ENCODE measurements at places on chromosomes 6 and 20.
A peak's percentile ranks its signal among the peaks of the same experiment; 100 is the strongest.

- DNase-seq: no peak
Observed at GRCh38 chr6:137494281-137494987, at the start of gene OLIG3. Gene OLIG3 (minus strand): TSS chr6:137494394. CDS start chr6:137494170, 224 bp downstream.

GRCh38 chr20:58993332-58994248 is 12.5 kb downstream of the NELFCD start:
- DNase-seq: no peak

DNA sequence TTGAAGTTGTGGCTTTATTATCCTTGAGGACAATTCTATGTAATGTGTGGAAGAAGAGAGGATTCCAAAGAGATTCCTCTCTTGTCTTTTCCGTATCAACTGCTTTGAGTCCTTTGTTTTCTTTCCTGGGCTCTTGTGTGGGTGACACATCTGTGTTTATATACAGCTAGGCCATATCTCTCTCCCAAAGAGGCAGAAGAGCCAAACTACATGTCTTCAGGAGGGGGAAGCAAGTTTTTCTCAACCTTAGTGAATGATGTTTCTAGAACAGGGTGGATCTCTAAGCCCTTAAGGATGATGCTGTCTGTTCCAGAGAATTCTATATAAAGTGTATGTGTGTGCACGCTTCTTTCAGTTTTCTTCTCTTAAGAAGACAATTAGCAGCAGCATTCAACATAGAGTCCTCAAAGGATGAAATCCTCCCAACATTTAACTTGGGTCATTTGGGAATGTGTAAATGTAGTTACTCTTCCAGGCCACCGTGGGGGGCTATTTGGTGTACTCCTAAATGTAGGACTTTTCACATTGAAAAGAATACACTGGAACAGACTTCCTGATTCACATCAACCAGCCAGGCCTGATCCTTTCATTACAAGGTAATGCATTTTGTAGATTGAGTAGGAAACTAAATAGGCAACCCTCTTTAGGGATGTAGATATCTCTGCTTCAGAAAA is 92.8 kb upstream of the EEF1E1 start:
- no peak for DNase-seq

- DNase-seq: no peak
Observed at GRCh38 chr6:2028457-2029038, 216.9 kb downstream of the GMDS start.

GRCh38 chr20:58888521-58889333 is 36.2 kb downstream of the GNAS start:
- DNase-seq: peak; percentile 67

GRCh38 chr6:116111552-116112528 is 11.2 kb downstream of the NT5DC1 start:
- no peak for DNase-seq

DNA sequence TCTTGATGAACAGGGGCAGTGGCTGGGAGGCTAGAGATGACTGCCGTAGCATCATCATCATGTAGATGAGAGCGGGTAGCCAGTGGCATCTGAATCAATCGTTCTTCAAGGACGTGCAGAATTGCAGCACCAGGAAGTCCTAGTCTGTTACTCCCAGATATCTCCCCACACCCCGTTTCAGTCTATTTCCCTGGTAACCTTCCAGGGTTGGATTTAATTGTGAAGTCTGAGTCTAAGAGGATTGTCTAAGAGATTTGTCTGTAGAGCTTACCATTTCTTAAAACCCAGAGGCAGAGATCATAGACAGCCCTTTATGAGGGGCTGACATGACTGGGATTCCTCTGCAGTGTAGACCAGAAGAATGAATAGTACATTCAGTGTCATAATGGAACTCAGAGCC is 16.6 kb upstream of the CD83 start:
- DNase-seq: no peak

GRCh38 chr6:106801256-106801655 is 171.9 kb downstream of the QRSL1 start:
- no peak for DNase-seq

DNA sequence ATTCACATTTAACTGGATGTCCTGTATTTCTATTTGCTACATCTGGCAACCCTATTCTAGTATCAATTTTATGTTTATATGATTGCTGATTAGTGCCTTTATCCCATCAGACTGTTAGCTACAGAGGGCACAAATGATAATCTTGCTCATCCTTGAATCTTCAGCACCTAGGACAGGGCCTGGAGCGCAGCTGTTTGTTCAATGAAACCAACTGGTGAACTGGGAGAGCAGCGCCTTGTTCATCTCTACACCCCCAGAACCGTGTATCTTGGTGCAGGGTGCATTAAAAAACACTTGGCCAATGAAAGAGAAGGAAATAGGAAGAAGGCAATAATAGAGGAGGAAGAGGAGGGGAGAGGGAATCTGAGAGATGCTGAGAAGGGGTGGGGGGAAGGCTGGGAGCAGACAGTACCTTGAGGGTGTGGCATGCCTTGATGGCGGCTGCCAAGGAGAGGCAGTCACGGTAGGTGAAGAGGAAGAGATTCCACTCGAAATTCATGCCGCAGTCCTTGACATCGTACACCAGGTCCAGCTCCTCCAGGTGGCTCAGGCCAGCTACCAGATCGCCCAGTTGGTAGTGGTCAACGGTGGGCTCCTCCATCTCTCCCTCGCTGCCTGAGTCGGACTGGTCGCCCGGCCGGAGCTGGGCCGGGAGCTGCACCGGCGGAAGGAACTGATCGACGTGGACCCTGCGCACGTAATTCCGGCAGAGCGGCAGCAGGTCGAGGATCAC is 15.5 kb downstream of the TMEM151B start:
- no peak for DNase-seq

DNA sequence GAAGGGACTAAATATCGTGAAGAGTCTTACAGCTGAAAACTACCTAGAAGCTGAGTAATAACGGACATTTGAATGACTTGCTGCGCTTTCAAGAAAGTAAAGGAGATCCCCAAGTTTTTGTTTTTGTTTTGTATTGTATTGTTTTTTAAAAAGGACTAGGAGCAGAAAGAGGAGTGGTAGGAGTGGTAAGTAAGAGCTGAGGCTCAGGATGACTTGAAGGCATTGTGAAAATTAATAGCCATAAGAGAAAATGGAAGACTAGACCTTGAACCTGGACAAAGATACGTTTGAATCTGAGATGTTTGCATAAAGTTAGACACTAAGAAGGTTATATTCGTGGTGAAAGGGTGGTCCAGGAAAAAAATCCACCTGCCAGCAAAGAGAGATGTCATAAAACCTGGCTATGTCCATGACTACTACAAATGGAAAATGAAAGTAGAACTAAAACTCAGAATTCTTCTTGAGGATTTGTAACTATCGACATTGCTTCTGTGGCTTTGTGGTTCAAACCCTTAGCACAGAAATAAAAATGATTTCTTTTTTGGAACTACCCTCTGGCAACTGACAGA is 824.8 kb upstream of the FLRT3 start:
- DNase-seq: no peak

DNA sequence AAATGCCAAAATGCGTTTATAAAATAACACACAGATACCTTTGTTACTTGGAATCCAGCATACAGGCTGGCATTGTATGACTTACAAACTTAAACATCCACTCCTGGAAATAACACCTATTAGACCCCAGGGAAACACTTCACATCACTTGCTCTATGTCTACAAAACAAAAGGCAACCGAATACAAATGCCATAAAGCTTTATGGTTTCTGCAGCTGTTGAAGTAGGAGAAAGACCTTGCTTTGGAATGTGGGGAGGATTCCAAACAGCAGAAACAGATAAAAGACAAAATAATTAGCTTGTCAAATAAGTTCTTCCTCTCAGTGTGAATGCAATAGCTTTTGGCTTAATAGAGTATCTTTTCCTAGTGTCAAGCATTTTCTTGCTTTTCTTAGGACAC is 9.8 kb upstream of the AMD1 start:
- no peak for DNase-seq

DNA sequence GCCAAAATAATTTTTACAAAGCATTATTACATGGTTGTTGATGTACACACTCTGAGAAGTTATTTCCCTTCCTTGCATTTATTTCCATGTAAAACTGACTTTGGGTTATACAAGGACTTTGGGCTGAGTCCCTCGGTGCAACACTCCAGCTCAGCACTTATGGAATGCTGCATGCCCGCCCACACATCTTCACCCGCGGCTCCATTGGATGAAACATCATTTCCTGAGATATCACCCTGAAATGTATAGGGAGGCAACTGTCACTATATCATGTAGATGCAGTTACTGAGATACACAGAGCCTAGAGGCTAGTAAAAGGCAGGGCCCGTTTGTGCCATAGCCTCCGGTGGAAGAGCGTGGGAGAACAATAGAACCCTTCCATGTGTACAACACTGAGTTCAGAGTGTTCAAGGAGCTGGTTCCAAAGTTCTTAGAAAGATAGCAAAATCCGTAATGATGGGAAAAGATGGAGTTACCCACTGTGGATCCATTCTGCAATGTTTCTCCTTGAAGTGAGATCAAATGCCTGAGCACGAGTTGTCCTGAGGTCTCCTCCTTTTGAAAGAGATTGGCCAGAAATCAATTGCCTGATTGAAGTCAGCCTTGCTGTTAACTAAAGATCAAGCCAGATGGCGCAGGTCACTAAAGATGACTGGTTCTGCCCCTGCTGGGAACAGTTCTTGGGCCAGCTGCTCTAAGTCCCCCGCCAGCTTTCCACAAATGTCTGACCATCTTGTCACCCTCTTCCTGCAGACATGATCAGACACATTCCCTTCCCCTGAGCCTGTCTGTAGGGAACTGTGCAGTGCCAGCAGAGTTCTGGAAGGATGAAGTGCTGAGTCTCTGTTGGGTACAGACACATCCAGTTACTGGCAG is 100.9 kb upstream of the IYD start:
- no peak for DNase-seq

Data from stimulated activated CD8-positive, alpha-beta memory T cell treated with anti-CD3 and anti-CD28 coated beads, Interleukin-7, amount 100 ng/mL, for 1 hour (primary cell).